ENCODE measurements at places on chromosomes 5 and 9.
A peak's percentile ranks its signal among the peaks of the same experiment; 100 is the strongest.

DNA sequence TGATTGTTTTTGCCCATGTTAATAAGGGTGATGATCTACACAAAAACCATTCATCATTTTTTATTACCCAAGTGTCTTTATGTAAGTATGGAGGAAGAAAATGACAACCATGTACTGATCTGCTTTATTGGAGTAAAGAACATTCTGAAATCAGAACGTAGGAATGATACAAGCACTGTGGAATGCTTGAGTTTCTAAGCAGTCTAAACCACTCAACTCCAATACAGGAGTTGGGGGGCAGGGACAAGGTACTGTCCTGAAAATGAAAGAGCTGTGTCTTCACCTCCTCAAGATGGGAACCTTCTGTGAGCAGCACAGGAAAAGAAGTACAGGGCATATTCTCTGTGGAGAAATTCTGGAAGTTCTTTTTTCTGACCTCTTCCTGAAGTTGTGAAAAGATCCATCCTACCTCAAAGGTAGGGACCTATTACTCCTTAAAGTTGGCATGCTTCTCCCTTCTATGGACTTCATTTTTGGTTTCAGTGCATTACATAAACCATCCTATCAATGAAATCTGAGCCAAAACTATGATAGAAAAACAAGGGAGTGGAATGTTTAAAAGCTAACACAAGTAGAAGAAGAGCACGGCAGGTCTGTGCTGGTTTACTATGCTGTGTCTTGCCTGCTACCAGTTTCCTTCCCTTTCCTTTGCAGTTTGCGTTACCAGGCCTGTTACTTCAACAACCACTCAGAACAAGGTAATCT lies 202.6 kb downstream of the SEMA5A start:
- no peak for DNase-seq

- peak; percentile 78 for DNase-seq
Observed at GRCh38 chr9:133792721-133793470, 54.7 kb upstream of the SARDH start.

GRCh38 chr5:168215646-168216045 lies 75.8 kb upstream of the WWC1 start:
- DNase-seq = no peak

DNA sequence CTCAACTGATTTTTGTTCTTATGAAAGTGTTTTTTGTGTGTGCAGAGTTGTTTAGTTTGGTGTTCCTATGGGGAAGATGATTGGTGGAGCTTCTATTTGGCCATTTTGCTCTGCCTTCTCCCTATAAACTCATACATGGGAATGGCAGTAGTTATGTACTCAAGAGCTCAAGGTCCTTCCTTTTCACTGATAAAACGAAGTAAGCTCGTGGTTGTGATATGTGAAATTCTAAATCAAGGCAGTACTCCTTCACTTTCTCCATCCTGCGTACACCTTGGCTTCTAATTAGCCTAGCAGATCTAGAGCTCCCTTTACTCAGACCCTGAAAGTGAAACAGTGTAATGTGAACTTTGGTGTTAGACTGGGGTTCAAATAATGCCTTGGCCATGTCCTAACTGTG lies 159.3 kb upstream of the TNC start:
- no peak for DNase-seq

- no peak for DNase-seq
Observed at GRCh38 chr5:177364159-177364962, 6.6 kb downstream of the RGS14 start.

- DNase-seq = no peak
Observed at GRCh38 chr9:124770359-124771020, 621 bp downstream of the NR6A1 start.

DNA sequence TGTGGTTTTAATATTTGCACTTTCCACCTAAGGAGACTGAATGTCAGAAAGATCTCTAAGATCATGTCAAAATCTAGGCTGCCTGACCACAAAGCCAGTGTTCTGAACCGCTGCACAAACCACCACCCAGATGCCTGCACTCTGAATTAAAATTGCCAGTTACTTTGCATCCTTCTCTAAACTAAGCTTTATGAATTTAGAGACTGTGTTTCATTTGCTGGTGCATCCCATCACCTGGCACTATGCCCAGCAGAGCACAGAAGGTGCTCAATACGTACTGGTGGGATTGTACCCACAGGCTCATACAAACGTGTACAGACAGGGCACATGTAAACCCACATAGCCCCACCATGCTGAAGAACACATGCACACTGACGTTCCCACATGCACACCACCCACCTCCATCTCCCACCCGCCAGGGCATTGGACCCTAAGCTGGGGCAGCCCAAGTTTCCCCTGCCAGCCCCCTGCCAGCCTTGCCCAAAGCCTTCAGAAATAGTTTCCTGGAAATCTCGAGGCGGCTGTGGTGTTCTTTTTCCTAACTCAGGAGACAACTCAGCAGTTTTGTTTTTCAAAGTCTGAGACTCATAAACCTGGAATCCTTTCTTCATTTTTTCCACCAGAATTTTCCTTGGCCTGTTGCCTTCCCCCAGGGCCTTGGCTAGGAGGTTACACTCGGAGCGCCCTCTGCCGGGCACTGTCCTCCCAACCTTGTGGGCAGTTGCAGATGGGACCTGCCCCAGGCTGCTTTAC lies 9.6 kb upstream of the TRAF1 start:
- peak; percentile 95 for DNase-seq

- no peak for DNase-seq
Observed at GRCh38 chr9:87546704-87547103, 49.0 kb downstream of the DAPK1 start.

GRCh38 chr5:38051711-38052511 lies 206.4 kb upstream of the EGFLAM start:
- no peak for DNase-seq

DNA sequence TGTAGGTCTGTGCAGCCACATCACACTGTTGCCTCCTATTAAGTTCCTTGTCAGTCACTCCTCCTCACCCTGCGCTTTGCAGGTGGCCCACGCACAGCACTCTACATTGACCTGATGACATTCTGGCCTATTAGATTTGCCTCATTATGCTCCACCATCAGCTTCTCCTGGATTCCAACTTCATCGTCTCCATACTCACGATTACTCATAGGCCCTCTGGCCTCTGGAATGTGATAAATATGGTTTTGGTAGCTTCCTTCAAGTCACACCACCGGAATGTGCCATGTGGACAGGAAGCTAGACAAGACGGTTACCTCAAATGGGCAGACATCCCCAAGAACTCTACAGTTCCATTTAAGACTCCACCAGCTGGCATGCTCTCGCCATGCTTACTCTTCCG lies 158.0 kb upstream of the LHFPL2 start:
- no peak for DNase-seq

DNA sequence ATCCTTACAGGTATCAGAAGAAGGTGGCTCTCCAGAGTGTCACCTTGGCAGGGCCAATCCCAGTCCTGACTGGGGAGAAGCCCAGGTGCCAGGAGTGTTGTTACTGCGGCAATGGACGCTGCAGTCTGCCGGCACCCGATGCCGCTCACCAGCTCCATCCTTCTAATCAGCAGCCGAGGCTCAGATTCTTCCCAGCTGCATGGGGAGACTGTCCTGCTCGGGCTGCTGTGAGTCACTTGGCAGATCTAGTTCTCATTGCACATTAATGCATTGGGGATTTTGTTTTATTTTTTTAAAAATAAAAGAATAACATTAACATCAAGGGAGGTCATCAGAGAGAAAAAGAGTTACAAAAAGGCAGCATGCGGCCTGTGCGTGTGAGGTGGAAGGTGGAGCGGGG lies 115.8 kb downstream of the MTX3 start:
- DNase-seq = no peak

DNA sequence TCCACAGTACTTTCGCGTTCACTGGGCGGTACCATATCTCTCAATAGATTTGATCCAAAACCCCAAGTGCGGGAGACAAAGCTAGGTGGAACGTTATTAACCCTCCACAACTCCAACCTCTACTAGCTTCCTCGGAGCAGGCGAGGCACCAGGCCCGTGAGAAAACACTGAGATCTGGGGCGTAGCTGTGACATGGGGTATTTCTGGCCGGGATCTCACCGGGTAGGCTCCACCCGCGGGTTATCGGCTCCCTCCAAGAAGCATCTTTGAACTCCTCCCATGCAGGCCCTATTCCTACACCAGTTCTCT lies 350 bp upstream of the SLC25A46 start:
- DNase-seq = no peak

GRCh38 chr9:16319646-16320045 lies 550.8 kb downstream of the BNC2 start:
- no peak for DNase-seq

GRCh38 chr5:56625541-56625940 lies 189.8 kb upstream of the MAP3K1 start:
- no peak for DNase-seq

DNA sequence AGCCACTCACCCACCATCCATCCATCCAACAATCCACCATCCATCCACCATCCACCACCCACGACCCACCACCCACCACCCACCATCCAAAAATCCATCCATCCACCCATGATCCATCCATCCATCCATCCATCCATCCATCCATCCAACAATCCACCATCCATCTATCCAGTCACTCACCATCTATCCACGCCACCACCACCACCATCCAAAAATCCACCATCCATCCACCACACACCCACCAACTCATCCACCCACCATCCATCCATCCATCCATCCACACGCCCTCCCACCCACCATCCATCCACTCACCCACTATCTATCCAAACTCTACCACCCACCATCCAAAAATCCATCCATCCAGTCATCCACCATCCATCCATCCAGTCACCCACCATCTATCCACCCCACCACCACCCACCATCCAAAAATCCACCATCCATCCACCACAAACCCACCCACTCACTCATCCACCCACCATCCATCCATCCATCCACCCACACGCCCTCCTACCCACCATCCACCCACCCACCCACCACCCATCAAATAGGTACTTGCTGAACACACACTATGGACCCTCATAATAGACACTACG lies 9.0 kb downstream of the DPH7 start:
- no peak for DNase-seq

GRCh38 chr9:18786911-18787650 lies 245.9 kb downstream of the SAXO1 start:
- DNase-seq = no peak

Measured in tibial nerve (tissue), 4 donors.